ENCODE measurements at places on chromosomes 16 and 17. TPM values are rescaled to one million over a fixed set of nuclear protein-coding genes. Genes with fewer than 3 reads are reported as not detected.

Gene ITFG1
- 69.7 TPM for polyA plus RNA-seq

Gene RNF112
- 0.99 TPM for polyA plus RNA-seq

Gene CD19
- 0.47 TPM for polyA plus RNA-seq

Gene PKMYT1
- polyA plus RNA-seq: 0.97 TPM

Gene SLC5A10
- 16.5 TPM for polyA plus RNA-seq

Gene FOXJ1
- 3.4 TPM for polyA plus RNA-seq

Gene CLEC18A
- 87.7 TPM for polyA plus RNA-seq

Gene CSNK2A2
- 26.7 TPM for polyA plus RNA-seq

Gene NT5C3B
- polyA plus RNA-seq: 88.0 TPM

Gene GPR142
- polyA plus RNA-seq: not detected

Gene BIRC5
- 0.26 TPM for polyA plus RNA-seq

Gene C16orf96
- 0.13 TPM for polyA plus RNA-seq

Gene FAHD1
- 108 TPM for polyA plus RNA-seq

Gene IGSF6
- polyA plus RNA-seq: 1.1 TPM

Gene HIGD1B
- polyA plus RNA-seq: 3.2 TPM

Gene CTRB1
- not detected for polyA plus RNA-seq

Gene SOCS1
- polyA plus RNA-seq: 10.4 TPM

Gene ITGB3
- polyA plus RNA-seq: 7.1 TPM

Gene OR1A2
- polyA plus RNA-seq: not detected

Gene SKAP1
- 42.6 TPM for polyA plus RNA-seq

Gene CNTNAP4
- polyA plus RNA-seq: not detected

Gene LCAT
- 10.2 TPM for polyA plus RNA-seq

Gene TBC1D3I
- polyA plus RNA-seq: not detected

Gene ADORA2B
- polyA plus RNA-seq: not detected

Gene SLC39A11
- 19.7 TPM for polyA plus RNA-seq

Gene MYLK3
- polyA plus RNA-seq: 1.5 TPM

Gene MMP2
- 44.3 TPM for polyA plus RNA-seq

Gene UNC13D
- 3.8 TPM for polyA plus RNA-seq

Gene SLC2A4
- 2.8 TPM for polyA plus RNA-seq

Gene PYDC1
- not detected for polyA plus RNA-seq

Gene KCNJ2
- polyA plus RNA-seq: 0.71 TPM

Gene LRRC37B
- 6.1 TPM for polyA plus RNA-seq

Gene C16orf54
- 0.39 TPM for polyA plus RNA-seq

Gene SLC16A6
- 0.82 TPM for polyA plus RNA-seq

Gene GINS2
- polyA plus RNA-seq: 0.97 TPM

Gene CLUH
- polyA plus RNA-seq: 49.5 TPM

Gene ASGR1
- 1.4 TPM for polyA plus RNA-seq

Gene CSH1
- polyA plus RNA-seq: not detected

Gene TAT
- polyA plus RNA-seq: not detected

Gene SLC35G6
- not detected for polyA plus RNA-seq

Gene ZNF75A
- 14.3 TPM for polyA plus RNA-seq

Gene APOH
- 13.5 TPM for polyA plus RNA-seq

Gene KRT24
- not detected for polyA plus RNA-seq

Gene MMP28
- polyA plus RNA-seq: 10.3 TPM

Gene TEKT1
- polyA plus RNA-seq: not detected

Gene SP6
- 0.86 TPM for polyA plus RNA-seq

Gene ABCC12
- polyA plus RNA-seq: not detected

Gene CCL1
- polyA plus RNA-seq: not detected

Gene CMTM2
- polyA plus RNA-seq: not detected

Gene FBXW10
- not detected for polyA plus RNA-seq

Gene ZNF469
- 0.09 TPM for polyA plus RNA-seq

Gene OR1F1
- not detected for polyA plus RNA-seq

Gene GNG13
- not detected for polyA plus RNA-seq

Gene TMEM235
- polyA plus RNA-seq: not detected

Gene CLDN7
- polyA plus RNA-seq: 119 TPM
